ENCODE measurements at places on chromosomes 1 and 21.

DNA sequence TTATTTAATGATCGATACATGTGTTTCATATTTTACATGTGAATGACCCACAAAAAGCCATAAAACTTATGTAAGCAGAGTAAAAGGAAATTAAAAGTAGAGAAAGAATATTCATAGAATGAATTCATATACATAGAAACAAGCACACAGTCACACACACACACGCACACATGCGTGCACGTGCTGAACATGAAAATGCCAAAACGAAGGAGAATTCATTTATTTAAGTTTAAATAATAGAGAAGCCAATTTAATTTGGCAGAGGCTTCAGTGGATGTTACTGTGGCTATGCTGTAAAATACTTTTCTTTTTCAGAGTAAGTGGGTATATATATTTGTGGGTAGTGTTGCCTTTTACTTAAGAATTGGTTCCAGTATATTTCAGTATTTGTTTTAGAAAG, 145.0 kb upstream of the C21orf91 start:
- DNase-seq: no peak

DNA sequence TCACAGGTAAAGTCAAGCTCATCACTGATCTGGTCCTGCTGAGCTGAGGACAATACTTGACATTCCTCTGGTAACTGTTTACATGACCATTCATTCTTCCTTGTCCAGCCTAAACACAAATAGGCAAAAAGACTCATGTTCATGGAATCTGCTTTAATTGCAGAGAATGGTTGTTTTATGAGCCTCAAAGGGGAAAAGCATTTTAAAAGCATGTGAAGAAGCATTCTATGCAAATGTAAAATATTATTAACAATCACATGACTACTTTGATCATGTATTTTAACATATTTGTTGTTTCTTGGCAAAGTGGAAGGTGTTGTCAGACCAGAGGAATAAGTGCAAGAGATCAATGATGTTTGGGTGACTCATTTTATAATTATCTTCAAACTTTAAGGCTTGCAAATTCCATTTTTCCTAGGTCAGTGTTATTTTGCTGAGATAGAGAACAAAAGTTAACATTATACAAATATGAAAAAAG, 133.7 kb downstream of the RUNX1 start:
- no peak for DNase-seq

- no peak for DNase-seq
These were observed 498.9 kb downstream of the ADGRL2 start for GRCh38 chr1:82299656-82300055.

GRCh38 chr1:158071138-158071537, 77.7 kb downstream of the KIRREL1 start:
- DNase-seq: no peak

GRCh38 chr1:237383791-237384190, 341.8 kb downstream of the RYR2 start:
- no peak for DNase-seq

GRCh38 chr1:62439652-62440371, 3.0 kb downstream of the USP1 start:
- no peak for DNase-seq

DNA sequence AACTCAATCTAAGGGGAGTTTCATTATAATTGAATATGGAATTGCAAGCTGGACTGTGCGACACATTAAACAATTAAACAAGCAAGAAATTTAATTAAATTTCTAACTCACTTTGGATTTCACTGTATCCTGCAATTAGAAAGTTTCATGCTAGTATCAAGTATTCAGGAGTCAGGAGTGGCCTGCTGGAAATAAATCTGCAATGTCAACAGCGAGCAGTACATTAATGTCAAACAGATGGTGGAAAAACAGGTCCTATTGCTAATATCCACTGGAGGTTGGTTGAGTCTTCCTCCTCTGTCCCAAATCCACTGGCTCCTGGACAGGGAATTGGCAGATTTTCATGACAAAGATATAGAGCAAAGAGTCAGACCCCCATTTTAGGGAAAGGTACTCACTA, 237.1 kb downstream of the VAV3 start:
- DNase-seq: peak; percentile 17

GRCh38 chr1:14301704-14302024, 296.8 kb upstream of the KAZN start:
- no peak for DNase-seq

DNA sequence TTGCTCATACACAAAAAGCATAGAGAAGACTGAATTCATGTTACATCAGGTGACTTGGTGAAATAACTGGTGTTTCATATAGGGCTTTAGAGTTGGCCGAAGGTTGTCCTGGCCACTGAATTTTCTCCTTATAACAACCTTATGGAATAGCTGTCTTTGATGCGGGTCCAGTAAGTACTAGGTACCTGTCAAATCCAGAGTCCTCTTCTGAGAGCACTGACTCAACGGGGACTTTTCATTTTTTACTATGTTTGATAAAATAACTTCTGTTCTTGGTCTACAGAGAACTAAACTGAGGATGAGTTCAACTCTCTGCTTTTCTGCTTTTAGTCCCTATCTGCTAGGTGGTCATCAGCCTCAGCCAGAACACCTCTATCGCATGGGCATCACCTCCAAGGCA, 76.1 kb upstream of the JAK1 start:
- DNase-seq: no peak

DNA sequence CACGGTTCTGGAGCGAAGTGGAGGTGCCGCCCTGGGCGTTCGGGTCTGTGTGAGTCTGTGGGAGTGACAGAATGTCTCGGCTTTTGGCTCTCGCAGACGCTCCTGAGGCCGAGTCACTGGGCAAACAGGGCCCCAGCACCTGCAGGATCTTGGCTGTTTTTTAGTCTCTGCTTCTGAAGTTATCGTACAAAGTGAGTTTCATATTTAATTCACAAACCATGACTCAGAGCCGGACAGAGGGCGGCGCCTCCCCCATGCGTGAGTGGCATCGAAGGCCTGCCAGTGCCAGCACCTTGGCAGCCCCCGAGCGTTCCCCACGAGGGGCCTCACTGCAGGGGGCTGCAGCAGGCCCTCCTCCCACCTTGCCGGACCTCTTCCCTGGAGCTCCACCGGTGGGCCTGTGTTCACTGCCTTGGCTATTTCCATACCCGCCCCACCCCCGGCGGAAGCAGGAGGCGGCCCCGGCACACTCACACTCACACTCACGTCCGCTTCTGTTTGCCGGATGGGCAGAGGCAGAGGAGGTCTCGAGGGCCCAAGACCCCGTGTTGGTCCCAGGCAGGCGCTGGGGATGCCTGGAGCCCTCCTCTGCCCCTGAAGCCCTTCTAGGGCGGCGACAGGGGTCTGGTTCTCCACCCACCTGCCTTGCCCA, 56.3 kb downstream of the MORN1 start:
- no peak for DNase-seq

GRCh38 chr1:8147956-8148355, 121.8 kb upstream of the ERRFI1 start:
- DNase-seq: no peak

DNA sequence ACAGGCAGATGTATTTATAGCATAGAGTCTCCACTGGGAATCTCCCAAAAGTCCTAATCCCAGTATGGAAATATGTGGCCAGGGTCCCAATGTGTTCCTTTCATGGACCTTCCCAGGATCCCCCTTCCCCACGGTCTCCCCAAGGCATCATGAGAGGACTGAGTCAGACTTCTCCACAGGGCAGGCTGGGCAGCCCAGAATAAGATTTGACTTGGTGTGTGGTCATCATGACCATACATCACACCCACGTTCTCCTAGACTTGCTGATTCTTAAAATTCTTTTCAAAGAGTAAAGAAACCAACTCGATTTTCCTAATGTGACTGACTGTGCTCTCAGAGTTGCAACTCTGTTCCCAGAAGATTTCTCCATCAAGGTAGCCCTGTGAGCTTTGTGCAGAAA, 93.9 kb upstream of the CD34 start:
- DNase-seq: no peak

- no peak for DNase-seq
These were observed 5.1 kb upstream of the INAVA start for GRCh38 chr1:200889571-200889970.

GRCh38 chr1:201508809-201509208, 1.9 kb upstream of the CSRP1 start:
- no peak for DNase-seq

DNA sequence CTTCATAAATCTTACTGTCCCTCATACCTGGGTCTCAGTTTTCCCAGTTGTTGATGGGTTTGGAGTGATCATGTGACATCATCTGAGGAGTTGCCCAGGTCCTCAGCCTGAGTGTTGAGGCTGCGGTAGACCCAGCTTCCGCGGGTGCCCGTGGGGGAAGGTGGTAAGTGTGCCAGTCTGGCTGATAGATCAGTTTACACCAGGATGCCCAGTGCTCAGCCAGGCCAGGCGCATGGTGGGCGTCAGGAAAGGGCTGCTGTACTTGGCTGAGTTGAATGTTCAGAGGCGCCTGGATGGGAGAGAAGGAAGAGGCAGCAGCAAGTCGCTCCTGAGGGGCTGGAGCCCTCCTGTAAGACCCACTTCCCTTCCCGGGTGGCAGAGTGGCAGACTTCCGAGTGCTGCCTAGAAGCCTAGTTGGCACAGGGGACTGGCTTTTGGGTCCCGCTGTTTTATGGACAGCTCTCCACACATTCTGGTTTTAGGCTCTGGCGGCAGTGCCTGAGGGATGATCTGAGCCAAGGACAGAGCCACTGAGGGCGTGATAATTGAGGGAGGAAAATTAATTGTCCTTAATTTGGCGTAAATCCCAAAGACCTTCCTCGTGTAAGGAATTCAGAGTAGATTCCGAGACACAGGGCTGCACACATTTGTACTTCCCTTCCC, 35.8 kb downstream of the PTPRF start:
- no peak for DNase-seq

GRCh38 chr1:205275133-205275532, 46.4 kb downstream of the NUAK2 start:
- DNase-seq: peak; percentile 50

DNA sequence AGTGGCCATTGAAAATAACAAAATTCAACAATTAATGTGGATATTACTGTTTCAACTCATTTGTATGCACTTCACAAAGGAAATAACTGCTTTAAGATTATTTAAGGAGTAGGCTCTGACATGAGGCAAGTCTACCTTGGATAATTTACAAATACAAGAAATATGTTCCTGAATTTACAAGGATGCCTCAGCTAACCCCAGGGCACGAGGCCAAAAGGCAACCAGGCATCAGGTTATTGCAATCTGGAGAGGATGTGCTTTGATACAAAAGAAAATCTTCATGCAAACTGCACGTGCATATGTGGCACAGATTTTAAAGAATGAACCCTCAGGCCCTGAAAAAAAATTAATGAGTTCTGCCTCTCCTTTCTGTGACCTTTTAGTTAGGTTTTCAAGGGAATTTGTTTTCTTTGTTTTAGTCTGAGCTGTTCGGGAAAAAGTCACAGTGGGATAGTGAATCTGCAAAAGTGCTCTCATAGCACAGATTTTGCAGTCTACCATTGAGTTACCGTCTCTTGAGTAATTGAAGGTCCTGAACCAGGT, 1304.2 kb upstream of the ADGRL4 start:
- peak; percentile 38 for DNase-seq

- DNase-seq: no peak
These were observed 649.4 kb downstream of the NPHP4 start for GRCh38 chr1:5342830-5343229.

- DNase-seq: no peak
These were observed 6.5 kb downstream of the ENO1 start for GRCh38 chr1:8871965-8872399.

- peak; percentile 22 for DNase-seq
These were observed 189.9 kb upstream of the CACYBP start for GRCh38 chr1:174809755-174810280.

DNA sequence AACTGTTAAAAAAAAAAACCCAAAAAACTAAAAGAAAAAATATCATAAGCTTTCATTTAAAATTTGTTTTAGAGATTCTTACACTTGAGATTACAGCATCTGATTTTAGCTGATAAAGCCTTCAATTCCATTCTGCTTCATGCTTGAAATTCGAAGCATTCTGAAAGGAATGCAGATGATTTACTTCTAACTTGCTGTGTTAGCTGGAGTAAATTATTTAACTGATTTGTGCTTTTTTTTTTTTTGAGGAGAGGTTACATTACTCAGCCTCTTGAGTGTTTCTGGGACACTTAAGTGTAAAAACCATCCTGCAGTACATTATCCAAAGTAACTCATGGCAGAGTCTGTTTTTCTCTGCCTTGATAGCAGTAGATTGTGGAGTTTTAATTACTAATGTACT, 4.5 kb upstream of the TRIM67 start:
- no peak for DNase-seq

- DNase-seq: no peak
These were observed 78.4 kb downstream of the UCK2 start for GRCh38 chr1:165905853-165906252.

- peak; percentile 78 for DNase-seq
These were observed 187.9 kb downstream of the VAV3 start for GRCh38 chr1:107776900-107777663.

DNA sequence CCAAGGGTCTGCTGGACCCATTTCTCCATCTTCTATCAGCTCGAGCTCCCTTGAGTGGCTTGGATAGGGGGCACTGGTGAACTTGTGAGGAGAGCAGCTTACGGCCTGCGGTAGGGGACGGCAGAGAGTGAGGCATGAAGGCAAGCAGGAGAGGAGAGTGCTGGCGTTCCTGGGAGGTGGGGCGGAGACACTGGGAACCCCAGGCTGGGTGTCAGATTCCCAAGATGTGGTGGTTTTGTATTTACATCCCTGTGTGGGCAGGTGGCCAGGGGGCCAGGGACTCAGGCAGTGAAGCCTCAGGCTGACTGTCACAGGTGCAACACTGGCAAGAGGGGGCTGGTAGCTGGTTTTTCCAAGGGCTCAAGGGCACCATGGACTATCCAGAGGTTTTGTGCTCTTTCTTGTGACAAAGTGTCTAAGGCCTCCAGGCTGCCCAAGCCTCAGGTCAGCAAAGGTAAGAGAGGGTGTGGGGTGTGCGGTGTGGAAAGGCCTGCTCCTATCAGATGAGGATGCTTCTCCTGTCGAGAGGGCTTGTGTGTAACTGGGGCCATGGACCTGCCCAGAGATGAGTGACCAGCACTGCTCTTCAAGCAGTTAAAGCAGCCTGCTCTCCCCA, 45.1 kb upstream of the ROR1 start:
- DNase-seq: no peak

GRCh38 chr1:109365642-109366204, 32.0 kb downstream of the SORT1 start:
- no peak for DNase-seq

DNA sequence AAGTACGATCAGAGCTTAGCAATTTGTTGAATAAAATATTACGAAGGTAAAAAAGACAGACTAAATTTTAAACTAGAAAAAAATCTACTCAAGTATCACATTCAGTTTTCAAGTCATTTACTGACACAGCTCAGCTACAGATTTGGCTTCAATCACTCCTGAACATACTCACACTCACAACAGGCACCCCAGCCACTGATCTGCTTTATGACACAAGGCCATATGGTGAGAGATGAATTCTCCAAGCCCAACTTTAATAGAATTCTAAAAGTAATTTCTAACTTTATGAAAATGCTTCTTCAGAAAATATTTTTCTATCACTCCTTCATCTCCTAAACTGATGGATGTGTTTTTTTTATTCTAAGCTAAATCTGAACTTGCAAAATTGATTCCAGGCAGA, 337.1 kb downstream of the HHIPL2 start:
- DNase-seq: no peak
